ENCODE measurements at places on chromosomes 11 and 22.

GRCh38 chr11:133903875-133904817 lies 52.6 kb downstream of the IGSF9B start:
- DNase-seq, result no peak
- no peak overlapping the region for H3K27ac ChIP-seq
- H3K4me3 ChIP-seq, result no peak overlapping the region
- peaks cover 6% of the 10 kb centered on the region for H3K4me1 ChIP-seq
- no peaks in the 10 kb centered on the region for H3K36me3 ChIP-seq
- H3K27me3 ChIP-seq, result no peaks in the 10 kb centered on the region

DNA sequence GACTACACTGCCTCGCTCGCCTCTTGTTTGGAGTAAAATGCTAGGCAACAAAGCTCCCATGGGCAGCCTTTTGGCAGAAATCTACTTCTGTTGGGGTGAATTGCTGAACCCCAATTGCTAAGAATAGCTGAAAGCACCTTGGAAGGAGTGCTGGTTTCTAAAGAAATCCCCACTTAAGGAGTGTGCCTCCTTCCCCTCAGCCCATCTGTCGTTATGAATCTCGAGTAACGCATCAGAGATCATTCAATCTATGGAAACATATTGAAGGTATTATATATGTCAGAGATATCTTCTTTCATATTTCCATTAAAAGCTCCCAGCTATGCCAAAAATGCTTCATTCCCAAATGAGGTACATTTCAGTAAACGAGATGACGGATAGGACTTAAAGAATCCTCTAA lies 229.6 kb upstream of the BLID start:
- H3K4me1 ChIP-seq, result no peaks in the 10 kb centered on the region
- no peaks in the 10 kb centered on the region for H3K36me3 ChIP-seq
- peaks cover 1% of the 10 kb centered on the region for H3K27me3 ChIP-seq

DNA sequence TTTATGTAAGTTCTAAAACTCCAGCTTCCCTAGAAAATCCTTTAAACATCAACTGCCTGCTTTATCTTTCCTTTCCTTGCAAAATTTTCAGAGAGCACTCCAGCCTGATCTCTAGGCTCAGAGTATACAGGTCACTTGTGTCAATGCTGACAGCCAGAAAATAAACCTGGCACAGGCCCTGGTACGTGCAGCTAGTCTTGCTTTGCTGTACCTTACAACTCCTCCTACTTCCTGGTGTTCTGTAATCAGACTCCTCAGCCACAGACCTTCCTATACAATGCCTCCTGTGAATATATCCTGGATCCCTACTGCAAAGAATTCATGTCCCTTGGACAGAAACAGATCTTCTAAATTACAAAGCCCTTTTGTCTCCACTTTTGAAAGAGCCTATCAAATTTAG lies 24.2 kb upstream of the TMEM123 start:
- no peak for DNase-seq
- no peaks in the 10 kb centered on the region for H3K36me3 ChIP-seq
- peak overlapping the region; percentile 17 for H3K4me3 ChIP-seq
- peaks cover 47% of the 10 kb centered on the region for H3K4me1 ChIP-seq

GRCh38 chr11:104451197-104451893 lies 287.4 kb upstream of the PDGFD start:
- H3K4me3 ChIP-seq, result no peak overlapping the region
- no peak for DNase-seq
- no peaks in the 10 kb centered on the region for H3K36me3 ChIP-seq

GRCh38 chr22:25068707-25069106 lies 116.2 kb downstream of the KIAA1671 start:
- H3K27ac ChIP-seq, result no peak overlapping the region
- H3K4me1 ChIP-seq, result no peaks in the 10 kb centered on the region
- H3K4me3 ChIP-seq, result no peak overlapping the region
- no peaks in the 10 kb centered on the region for H3K36me3 ChIP-seq
- peaks cover 30% of the 10 kb centered on the region for H3K27me3 ChIP-seq

GRCh38 chr11:19861171-19861570 lies 148.5 kb downstream of the NAV2 start:
- DNase-seq, result no peak
- H3K4me1 ChIP-seq, result no peaks in the 10 kb centered on the region
- H3K4me3 ChIP-seq, result no peak overlapping the region
- H3K36me3 ChIP-seq, result no peaks in the 10 kb centered on the region
- peaks cover 2% of the 10 kb centered on the region for H3K27me3 ChIP-seq
- H3K27ac ChIP-seq, result no peak overlapping the region

DNA sequence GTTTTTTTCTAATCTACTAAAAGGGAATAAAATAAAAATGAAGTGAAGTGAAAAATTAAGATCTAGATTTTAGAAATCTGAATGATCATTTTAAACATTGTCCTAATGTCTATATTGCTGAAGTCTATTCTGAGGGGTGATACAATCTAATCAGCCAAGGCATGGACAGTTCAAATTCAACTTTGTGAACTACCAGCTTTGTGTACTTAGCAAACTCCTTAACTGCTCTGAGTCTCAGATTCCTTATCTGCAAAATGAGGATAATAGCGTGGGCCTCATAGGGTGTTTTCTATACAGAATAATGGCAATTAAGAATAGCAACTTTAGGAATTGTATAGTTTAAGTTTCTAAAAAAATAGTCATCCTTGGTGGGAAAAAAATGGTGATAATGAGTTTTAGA lies 31.4 kb downstream of the FAR1 start:
- no peaks in the 10 kb centered on the region for H3K27me3 ChIP-seq
- no peak for DNase-seq
- H3K27ac ChIP-seq, result no peak overlapping the region
- H3K4me3 ChIP-seq, result no peak overlapping the region

DNA sequence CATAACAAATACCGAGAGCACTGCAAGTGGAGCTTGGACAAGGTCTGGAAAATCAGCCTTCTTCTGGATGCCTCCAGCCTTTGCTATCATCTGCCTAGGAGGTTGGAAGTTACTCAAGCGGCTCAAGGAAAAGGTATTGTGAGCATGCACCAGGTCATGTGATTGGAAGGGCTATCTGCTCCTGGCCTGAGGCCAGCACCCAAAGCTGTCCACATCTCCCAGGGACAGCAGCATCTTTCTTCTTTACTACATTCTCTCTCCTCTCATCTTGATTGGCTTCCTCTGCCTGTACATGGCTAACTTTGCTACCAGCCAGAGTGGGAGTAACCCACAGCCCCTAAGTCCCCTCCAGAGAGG lies 44.2 kb upstream of the AMPD3 start:
- no peak for DNase-seq
- peaks cover 24% of the 10 kb centered on the region for H3K4me1 ChIP-seq
- no peak overlapping the region for H3K27ac ChIP-seq
- H3K36me3 ChIP-seq, result no peaks in the 10 kb centered on the region
- H3K27me3 ChIP-seq, result no peaks in the 10 kb centered on the region

Measured in activated B cell treated with CpG ODN at 0.5 μM for 24 hours (primary cell).